ENCODE measurements at places on chromosomes 12 and 14.

DNA sequence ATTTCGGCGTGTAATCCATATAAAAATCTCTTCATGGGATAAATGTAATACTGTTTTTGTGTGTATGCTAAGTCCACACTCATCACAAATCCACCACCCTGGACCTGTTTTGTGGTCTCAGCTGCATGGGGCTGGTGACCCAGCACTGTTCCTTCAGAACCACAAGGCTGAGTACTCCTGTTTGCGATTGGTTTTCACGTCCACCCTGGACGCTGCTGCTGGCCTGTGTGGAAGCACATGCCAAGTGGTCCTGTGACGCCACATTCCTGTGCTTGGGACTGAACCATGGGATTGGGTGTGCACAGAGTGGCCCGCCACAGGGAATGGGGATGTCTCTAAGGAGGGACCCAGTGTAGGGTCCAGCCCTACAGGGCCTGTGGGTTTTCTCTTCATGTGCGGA, 4.3 kb downstream of the PUS1 start:
- DNase-seq = no peak

GRCh38 chr14:105092171-105093037, 27.2 kb upstream of the GPR132 start:
- no peak for DNase-seq

GRCh38 chr14:56247495-56248200, 129.4 kb downstream of the PELI2 start:
- no peak for DNase-seq

DNA sequence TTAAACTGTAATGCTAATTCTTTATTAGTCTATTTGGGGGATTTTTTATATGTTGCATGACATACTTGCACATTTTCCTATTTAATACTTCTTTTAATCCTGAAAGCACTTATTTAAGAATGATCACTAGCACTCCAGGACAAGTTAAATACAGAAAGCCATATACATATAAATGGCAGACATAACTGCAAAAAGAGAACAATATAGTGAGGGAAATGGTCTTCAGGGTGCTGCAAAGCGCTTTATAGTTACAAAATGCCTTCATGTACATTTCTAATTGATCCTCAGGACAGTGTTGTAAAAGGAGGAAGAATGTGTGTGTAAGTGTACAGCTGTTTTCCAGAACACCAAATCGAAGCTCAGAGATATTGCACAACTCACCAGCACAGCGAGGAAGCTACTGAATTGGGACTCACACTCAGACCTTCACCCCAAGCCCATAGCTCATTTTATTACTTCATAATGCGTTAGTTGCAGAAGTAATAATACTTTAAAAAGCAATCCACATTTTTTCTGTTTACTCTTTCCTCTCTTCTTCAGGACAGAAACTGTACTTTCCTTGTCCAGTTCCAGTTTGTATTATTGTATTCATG, 428.2 kb downstream of the RAD51B start:
- no peak for DNase-seq
